ENCODE measurements at places on chromosomes 1 and 21.

DNA sequence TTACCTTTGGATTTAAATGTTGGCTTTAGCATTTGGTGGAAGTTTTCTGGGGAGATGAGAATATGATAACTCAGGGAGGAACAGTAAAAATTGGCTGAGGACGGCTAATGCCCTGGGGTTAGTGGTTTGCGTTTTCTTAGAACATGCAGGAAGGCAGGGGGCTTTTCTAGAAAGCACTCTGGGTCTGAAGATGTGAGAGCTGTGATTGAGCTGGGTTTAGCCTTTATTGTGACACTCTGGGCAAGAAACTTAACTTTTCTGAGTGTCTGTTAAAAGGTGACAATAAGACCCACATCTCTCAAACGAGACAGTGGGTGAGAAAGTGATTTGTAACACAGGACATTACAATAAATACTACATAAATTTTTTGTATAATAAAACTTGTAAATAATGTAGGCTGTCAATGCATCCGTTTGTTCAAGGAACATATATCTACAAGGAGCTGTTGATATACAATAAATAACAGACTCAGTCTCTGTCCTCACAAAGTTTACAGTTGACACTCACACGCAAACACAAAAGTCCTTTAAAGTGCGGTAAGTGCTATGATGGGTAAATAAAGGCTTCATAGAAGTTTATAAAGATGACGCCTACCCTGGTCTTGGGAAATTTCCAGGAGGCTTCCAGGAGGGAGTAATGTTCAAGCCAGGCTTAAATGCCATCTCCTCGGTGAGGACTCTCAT, 49.5 kb upstream of the MRPS6 start:
- no peak for DNase-seq

GRCh38 chr1:37817481-37817880, 9.5 kb upstream of the YRDC start:
- no peak for DNase-seq

DNA sequence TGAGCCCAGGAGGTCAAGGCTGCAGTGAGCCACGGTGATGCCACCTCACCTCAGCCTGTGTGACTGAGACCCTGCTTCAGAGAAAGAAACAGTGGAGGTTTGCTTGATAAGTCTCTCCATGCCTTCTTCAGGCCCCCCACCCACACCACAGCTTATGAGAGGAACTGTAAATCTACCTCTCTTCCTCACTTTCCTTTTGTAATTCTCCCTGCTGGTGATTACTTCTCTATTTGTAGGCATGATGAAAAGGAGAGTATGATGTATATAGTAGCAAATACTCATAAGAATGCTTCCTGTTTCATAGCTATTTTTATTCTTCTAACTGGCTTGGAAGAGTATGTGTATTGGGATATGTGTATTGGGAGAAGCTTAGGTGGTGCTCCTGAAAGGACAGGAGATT, 186.3 kb downstream of the VPS13D start:
- no peak for DNase-seq

GRCh38 chr1:226425431-226426031, 17.6 kb upstream of the PARP1 start:
- DNase-seq, result no peak

DNA sequence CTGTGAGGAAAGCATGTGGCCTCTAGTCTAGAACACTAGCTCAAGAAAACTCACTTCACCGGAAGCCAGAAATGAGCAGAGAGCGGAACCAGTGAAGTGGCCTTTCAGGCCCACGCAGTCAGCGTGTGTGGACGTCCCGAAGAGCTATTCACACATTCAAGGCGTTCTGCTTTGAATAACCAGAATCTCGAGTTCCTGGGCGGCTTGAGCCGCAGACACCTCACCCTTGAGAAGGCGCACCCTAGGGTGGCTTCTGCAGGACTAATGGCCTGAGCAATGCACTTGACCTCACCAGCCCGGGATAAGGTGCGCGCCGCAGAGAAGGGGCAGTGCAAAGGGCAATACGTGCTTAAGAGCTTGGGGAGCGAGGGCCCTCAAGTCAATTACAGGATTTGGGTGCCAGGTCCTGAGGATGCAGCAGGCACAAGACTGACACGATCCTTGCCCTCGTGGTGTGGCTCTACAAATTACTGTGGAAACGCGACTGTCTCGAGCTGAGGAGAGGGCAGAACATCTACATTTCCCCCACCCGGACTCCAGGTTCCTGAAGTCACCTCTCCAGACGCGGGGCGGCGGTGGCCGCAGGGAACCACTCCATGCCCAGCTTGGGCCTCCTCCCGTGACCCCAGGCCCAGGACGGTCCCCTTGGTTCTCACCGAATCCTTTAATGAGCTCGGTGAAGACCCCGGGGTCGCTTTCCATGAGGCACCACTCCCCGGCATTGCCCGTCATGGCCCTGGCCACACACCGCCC, 455 bp downstream of the UCHL5 start:
- no peak for DNase-seq

DNA sequence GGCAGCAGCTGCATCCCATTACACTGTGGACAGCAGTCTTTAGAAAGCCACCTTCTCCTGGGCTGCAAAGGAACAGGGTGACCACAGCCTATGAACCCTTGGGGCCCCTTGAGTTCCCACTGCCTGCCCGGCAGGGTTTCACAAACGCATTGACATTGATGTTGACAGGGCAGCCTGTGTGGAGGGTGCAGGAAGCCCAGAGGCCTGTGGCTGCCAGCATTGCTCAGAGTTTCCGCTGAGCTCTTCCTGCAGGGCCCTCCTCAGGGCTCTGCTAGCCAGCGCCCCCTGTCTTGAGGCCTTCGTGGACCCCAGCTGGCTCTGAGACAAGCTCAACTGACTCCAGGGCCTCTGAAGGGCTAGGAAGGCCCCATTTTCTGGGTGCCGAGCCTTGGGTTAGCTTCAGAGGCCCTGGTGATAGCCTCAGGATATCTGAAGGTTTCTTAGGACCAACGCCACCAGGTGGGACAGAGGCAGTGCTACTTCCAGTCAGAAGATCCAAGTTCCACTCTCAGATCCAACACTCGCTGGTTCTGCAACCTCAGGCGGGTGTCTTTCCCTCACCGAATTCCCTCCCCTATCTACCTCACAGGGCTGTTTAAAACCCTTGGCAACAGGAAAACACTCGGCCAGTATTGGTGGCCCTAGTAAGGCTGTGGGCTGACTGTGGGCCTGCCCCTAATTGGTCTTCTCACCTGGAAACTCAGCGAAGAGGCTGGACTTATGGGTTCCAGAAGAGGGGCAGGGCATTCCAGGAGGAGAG, 27.2 kb upstream of the EPS8L3 start:
- no peak for DNase-seq

DNA sequence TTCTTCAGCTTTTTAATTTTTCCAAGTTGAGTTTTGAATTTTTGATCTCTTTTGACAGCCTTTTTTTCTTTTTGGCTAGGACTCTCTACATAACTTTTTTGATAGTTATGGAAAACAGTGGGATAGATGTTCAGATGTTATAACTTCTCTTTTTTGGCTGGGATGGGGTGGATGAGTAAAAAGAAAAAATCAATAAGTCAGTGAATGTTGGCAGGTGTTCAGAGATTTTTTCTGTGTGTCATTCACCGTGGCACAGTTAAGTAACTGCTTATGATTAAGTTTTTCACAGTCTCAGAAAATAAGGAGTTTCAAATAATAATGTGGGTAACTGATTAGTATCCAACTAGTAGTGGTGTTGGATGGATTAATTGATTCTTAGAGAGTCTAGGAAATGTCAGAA, 24.0 kb downstream of the HS2ST1 start:
- no peak for DNase-seq

- DNase-seq, result no peak
Measured at GRCh38 chr1:227654858-227655752, 80.0 kb downstream of the JMJD4 start.

DNA sequence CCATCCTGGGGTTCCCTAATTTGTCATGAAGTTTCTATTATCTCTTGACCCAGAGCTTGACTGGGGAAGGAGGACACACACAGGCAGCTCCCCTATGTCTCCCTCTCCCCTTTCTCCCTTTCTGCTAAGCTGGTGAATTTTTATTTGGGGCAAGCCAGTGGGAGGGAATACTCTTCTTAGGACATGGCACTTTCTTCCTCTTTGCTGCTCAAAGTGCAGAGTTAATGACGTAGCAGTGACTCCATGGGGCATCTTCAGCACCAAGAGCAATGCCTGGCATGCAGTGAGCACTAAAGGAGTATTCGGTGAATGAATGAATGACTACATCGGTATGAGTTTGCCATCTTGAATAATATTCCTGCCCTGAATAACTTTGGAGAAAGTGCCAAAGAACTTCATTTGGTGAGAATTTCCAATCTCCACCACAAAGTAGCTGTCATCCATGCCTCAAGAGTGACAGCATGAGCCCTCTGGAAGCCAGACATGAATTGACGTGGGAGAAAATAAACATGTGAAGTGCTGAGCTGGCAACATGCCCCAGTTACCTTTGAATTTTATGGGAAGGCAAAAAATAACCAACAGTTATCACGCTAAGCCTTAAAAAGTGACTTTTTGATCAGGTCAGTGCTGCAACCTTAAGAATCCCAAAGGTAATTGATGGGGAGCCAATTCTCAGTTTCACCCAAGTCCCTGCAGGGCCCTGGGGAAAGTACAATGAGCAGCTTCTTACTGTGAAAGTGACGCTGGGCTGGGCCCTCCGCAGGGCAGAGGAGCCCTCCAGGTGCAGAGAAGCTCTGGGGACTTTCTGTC, 22.1 kb upstream of the ATF3 start:
- DNase-seq, result no peak

GRCh38 chr21:19475525-19475924, 1071.9 kb upstream of the TMPRSS15 start:
- no peak for DNase-seq

- DNase-seq, result no peak
Measured at GRCh38 chr1:155186067-155186793, 12.6 kb downstream of the TRIM46 start.

GRCh38 chr1:143611159-143611558, 360.6 kb downstream of the FAM72C start:
- no peak for DNase-seq

- DNase-seq, result no peak
Measured at GRCh38 chr1:2856066-2856390, 54.5 kb upstream of the TTC34 start.

DNA sequence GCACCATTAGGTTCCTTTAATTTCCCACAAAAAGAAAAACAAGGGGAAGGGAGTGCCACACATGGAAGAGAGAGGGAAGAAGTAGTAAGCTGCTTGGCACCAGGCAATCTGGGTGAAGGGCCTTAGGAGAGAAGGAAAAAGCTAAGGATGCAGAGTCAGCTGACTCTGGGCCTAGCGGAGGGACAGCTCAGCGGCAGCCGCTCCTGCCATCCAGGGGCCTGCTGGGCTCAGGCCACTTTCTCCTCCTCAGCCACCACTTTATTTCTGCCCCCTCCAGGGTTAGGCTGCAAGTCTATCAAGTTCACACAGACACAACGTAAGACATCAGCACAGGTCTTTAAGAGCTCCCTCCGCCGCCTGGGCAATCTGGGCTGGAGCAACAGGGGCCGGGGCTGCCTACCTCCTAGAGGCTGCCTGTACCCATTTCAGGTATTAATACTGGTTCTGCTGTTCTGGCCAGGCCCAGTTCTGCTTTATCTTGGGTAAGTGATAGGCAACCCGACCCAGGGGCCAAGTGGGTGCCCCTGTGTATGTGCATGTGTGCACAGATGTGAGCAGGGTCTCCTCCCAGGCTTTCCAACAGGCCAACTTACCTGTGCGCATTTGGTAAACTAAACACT, 53.6 kb downstream of the SLC45A1 start:
- no peak for DNase-seq

DNA sequence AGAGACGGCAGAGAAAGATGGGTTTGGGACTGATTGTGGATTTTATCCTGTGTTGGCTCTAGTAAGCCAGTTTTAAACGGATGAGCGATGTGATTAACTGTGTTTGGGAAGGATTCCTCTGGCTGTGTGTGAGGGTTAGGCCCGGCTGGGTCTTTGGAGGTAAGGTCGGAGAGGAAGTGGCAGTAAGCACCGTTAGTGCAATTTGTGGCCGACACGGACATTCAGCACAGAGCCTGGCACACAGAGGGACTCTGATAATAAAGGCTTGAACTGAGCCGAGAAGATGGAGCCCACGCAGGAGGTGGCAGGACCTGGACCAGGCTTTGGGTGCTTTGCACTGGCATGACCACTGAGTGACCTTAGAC, 1.3 kb downstream of the MTFR1L start:
- no peak for DNase-seq

DNA sequence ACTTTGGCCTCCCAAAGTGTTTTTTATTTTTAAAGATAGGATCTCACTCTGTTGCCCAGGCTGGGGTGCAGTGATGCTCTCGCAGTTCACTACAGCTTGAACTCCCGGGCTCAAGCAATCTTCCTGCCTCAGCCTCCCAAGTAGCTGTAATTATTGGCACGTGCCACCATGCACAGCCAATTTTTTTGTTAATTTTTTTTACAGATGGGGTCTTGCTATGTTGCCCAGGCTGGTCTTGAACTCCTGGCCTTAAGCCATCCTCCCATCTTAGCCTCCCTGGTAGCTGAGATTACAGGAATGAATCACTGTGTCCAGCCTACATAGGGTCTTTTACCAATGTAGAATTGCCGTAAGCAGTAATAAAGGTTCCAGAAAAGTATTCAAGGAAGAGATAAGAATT, 49.1 kb upstream of the HP1BP3 start:
- DNase-seq, result no peak

DNA sequence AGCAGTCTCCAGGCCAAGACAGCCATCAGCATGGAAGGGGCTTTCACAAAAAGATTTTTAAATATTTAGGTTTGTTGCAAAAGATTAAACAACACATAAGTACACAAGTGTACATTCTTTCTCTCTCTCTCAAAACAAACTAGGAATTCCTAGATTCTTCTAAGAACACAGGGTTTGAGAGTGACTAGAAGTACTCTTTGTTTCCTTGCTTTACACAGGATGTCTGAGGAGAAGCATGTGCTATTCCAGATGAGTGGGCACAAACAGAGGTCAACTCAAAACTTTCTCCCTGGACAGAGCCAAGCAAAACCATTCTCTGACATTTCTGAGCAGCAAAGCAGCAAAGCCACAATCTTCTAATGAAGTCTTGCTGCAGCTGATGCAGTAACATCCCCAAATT, 210.6 kb upstream of the HOOK1 start:
- no peak for DNase-seq

DNA sequence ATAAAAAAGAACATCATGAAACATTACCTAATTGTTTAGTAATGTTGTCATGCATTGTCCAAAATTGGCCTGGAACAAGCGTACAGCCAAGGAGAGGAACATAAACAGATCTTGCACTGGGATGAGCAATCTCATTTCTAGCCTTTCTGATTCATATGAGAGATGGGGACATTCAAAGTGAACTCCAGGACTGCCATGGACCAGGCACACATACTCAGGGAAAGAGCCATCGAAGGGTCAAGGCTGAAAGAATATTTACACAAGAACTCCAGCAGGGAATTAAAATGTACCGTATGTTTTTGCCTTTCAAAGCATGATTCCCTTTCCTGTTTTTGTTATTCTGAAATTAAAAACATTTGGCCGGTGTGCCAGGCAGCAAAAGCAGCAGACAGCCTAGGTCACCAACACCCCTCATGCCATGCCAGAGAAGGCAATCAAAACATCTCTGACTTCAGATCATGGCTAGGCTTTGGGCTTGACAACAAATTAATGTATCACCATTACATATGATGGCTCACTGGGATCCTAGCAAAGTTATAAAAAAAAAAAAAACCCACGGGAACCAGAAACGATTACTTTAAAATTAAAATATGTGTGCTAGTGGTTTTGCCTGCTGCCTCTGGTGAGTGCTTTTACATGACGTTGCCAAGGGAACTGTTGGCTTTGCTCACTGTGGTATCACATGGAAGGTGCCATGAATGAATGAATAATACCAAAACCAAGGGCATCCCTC, 159.8 kb downstream of the TGFBR3 start:
- DNase-seq, result no peak

GRCh38 chr1:85171721-85172120, 29.1 kb downstream of the SYDE2 start:
- DNase-seq, result no peak

- no peak for DNase-seq
Measured at GRCh38 chr21:42587036-42587435, 66.4 kb upstream of the PDE9A start.

Data from NCI-H1694 (cell line).